ENCODE measurements at places on chromosomes 3 and 15. TPM values are rescaled to one million over a fixed set of nuclear protein-coding genes. Genes with fewer than 3 reads are reported as not detected.
A peak's percentile ranks its signal among the peaks of the same experiment; 100 is the strongest.

DNA sequence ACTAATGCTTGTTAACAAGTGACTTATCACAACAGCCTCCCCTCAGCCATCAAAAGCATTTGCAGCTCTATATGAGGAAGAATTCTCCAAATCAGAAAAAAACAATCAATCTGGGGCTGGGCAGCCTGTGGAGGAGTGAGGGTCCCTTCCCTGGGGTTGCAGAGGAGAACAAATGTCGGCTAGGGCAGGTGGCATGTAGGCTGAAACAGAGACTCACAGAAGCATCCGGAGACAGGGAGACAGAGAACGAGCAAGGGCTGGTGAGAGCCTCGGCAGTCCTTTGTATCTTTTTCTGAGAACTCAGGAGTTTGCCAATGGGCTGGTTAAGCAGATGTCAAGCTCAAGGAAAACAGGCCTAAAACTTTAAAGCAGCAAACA lies 15.8 kb downstream of the ITGA11 start:
- no peaks in the 10 kb centered on the region for H3K27me3 ChIP-seq
- no peak overlapping the region for H3K4me3 ChIP-seq
- H3K4me1 ChIP-seq: peaks cover 21% of the 10 kb centered on the region
- peak; percentile 14 for DNase-seq

- H3K4me3 ChIP-seq: no peak overlapping the region
- H3K27me3 ChIP-seq: no peaks in the 10 kb centered on the region
Measured at GRCh38 chr15:77783636-77784035, 150.9 kb upstream of the LINGO1 start.

GRCh38 chr3:50168791-50169190 lies 13.7 kb downstream of the SEMA3F start:
- H3K27ac ChIP-seq: peak overlapping the region; percentile 84
- H3K4me1 ChIP-seq: peaks cover 17% of the 10 kb centered on the region
- H3K4me3 ChIP-seq: no peak overlapping the region
- no peak for DNase-seq

GRCh38 chr15:84402856-84403608 lies 167.5 kb downstream of the GOLGA6L4 start:
- no peaks in the 10 kb centered on the region for H3K27me3 ChIP-seq
- DNase-seq: no peak
- H3K27ac ChIP-seq: no peak overlapping the region
- H3K4me3 ChIP-seq: no peak overlapping the region
- no peaks in the 10 kb centered on the region for H3K36me3 ChIP-seq
- no peaks in the 10 kb centered on the region for H3K4me1 ChIP-seq

DNA sequence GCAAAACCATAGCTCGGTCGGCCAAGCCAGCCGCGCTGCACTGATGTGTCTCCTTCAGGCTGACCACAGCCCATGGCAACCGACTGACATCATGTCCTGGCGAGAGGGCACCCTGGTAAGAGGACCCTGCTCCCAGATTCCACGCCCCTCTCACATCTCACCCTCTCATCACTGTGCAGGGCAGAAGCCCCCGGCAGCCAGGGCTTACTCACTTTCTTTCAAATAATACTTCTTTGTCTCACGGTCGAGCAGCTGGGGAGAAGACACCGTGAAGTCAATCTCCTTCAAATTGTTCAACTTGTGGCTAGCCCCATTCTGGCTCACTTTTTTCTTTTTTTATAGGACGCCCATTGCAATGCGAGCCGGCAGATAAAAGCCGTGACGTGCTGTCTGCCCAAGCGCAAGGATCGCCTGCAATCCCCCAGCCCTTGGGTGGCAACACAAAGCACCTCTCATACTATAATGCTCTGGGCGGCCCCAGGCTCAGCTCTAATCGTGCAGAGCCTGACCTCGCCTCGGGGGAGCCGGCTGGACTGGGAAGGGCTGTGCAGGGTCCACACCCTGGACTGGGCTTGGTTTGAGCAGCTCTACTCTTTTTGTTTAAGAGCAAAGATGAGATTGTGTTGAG lies 33.6 kb downstream of the VGLL4 start:
- peak overlapping the region; percentile 45 for H3K27ac ChIP-seq
- no peak overlapping the region for H3K4me3 ChIP-seq
- no peaks in the 10 kb centered on the region for H3K27me3 ChIP-seq
- DNase-seq: no peak
- H3K36me3 ChIP-seq: no peaks in the 10 kb centered on the region
- H3K4me1 ChIP-seq: peaks cover 16% of the 10 kb centered on the region

GRCh38 chr15:76060118-76060989 lies 569 bp downstream of the TMEM266 start:
- no peak overlapping the region for H3K27ac ChIP-seq
- no peaks in the 10 kb centered on the region for H3K27me3 ChIP-seq
- H3K4me3 ChIP-seq: peak overlapping the region; percentile 29
- DNase-seq: no peak
- no peaks in the 10 kb centered on the region for H3K36me3 ChIP-seq

DNA sequence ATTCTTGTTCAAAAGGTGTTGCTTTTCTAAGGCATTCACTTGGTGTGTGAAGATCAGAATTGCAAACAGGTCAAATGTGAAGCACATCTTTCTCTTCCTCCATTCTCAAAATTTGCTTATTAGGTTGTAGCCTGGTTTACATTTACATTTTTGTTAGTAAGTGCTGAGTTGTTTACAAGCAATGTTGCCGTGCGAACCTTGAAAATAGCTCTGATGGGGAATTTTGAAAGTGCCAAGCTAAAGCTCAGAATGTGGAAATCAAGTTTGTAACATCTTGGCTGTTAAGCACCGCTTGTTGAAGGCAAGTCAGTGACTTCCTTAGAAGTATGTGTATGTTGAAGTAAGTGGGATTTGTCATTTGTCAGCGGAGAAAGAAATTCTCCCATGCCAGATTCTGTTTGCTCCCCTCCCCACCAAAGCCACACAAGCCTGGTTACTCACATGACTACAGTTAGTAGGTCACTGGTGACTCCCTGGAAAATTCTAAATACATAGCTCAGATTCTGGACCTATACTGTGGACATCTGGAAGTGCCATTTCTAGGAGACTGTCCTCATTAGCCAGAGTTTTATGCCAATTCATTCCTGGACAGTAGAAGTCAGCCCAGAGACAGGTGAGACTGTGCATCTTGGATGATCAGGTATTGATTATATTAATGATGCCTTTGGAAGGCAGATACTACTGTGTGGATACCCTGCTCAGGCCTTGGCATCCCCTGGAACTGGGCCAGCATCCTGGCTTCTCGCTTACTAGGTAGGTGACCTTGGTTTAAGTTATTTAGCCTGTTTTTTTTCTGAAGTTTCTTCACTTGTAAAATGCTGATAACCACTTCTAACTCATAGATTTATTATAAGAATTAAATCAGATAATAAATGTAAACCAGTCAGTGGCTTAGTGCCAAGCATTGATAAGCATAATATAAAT lies 390.6 kb upstream of the SEMA6D start:
- no peak overlapping the region for H3K4me3 ChIP-seq
- no peak overlapping the region for H3K27ac ChIP-seq
- DNase-seq: no peak
- no peaks in the 10 kb centered on the region for H3K36me3 ChIP-seq

GRCh38 chr3:170714122-170714521 lies 128.2 kb upstream of the SLC7A14 start:
- H3K27ac ChIP-seq: no peak overlapping the region
- H3K4me1 ChIP-seq: no peaks in the 10 kb centered on the region
- DNase-seq: no peak
- no peak overlapping the region for H3K4me3 ChIP-seq
- H3K36me3 ChIP-seq: no peaks in the 10 kb centered on the region
- H3K27me3 ChIP-seq: no peaks in the 10 kb centered on the region

GRCh38 chr3:94462931-94463330 lies 400.1 kb downstream of the NSUN3 start:
- no peak for DNase-seq
- no peaks in the 10 kb centered on the region for H3K27me3 ChIP-seq
- H3K36me3 ChIP-seq: no peaks in the 10 kb centered on the region
- H3K4me3 ChIP-seq: no peak overlapping the region
- H3K27ac ChIP-seq: no peak overlapping the region

GRCh38 chr3:44678480-44679116 lies 30.1 kb downstream of the ZNF35 start:
- no peak overlapping the region for H3K4me3 ChIP-seq
- H3K36me3 ChIP-seq: no peaks in the 10 kb centered on the region
- no peaks in the 10 kb centered on the region for H3K27me3 ChIP-seq
- H3K4me1 ChIP-seq: no peaks in the 10 kb centered on the region
- no peak for DNase-seq

GRCh38 chr15:75043509-75044257 lies 20.3 kb downstream of the PPCDC start:
- no peak overlapping the region for H3K4me3 ChIP-seq
- DNase-seq: peak; percentile 95
- H3K36me3 ChIP-seq: no peaks in the 10 kb centered on the region
- H3K27me3 ChIP-seq: no peaks in the 10 kb centered on the region
- H3K27ac ChIP-seq: peak overlapping the region; percentile 82

NOX5 gene
- total RNA-seq: not detected

MYO9A gene
- total RNA-seq: 141 TPM

LRRIQ4 gene
- total RNA-seq: not detected
